ENCODE measurements at places on chromosomes 1 and 21.

- no peak for DNase-seq
Observed at GRCh38 chr1:225674381-225674780, 21.5 kb upstream of the ENAH start.

DNA sequence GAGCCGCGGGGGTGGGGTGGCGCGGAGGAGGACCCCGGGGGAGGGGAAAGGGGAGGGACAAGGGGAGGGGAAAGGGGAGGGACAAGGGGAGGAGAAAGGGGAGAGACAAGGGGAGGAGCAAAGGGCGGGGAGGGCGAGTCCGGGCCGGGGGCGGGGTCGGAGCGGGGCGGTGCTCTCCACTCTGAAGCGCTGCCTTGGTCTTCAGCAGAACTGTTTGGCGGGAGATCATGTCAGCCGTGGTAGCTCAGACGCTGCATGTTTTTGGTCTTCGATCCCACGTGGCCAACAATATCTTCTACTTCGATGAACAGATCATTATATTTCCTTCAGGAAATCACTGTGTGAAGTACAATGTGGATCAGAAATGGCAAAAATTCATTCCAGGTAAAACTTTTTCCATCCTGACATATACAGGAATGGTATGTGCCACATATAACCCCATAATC is 420 bp downstream of the CFAP57 start:
- DNase-seq, result peak; percentile 86

GRCh38 chr1:177130451-177130945 is 34.0 kb downstream of the ASTN1 start:
- no peak for DNase-seq

DNA sequence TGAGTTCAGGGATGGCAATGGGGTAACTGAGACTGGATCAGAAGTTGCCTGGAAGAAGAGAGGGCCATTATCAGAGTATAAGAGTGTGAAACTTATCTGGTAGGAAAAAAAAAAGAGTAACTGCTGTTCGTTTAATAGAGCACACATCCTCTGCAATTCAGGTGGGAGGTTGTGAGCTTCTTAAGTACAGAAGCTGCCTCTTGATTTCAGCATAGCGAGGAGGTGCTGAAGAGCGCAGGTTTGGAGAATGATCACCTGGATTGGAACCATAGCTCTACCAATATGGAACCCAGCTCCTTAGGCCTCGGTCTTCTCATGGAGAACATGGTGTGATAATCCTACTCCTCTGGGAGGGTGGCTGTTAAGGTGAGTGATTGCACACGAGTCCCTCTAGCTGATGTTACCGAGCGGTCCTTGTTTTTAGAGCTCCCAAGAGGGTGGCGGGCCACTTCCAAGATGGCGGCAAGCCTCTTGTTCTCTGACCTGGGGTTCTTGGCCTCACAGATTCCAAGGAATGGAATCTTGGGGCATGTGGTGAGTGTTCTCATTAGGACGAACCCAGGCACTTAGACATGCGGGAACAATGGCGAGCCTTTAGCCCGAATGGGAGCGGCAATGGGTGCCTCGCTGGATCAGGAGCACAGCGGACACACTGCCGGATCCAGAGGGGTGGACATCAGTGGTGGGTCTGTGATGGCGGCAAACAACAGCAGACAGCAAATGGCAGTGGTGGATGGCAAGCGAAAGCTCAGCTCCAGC is 3.3 kb upstream of the MX1 start:
- DNase-seq, result no peak

DNA sequence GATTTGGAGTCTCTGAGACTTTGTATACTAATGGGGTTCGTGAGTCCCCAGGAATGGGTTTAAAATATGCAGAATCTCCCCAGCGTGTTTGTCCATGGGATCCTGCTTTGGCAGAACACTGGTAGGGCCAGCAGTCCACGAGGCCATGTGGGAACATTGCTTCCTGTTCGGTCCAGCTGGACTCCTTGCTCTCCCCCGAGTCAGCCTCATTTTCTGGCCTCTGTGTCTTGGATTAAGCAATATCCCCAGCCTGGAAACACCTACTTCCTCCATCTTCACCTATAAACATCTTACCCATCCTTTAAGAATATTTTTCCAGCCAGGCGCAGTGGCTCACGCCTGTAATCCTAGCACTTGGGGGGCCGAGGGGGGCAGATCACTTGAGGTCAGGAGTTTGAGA is 142.4 kb downstream of the NAV1 start:
- no peak for DNase-seq

- DNase-seq, result no peak
Observed at GRCh38 chr1:156172696-156173470, 19.5 kb downstream of the SEMA4A start.

- DNase-seq, result no peak
Observed at GRCh38 chr21:25776440-25776839, 41.7 kb downstream of the GABPA start.

- no peak for DNase-seq
Observed at GRCh38 chr21:44017601-44018000, 5.5 kb downstream of the TRAPPC10 start.

- no peak for DNase-seq
Observed at GRCh38 chr1:92933459-92933858, 27.8 kb downstream of the DIPK1A start.

- DNase-seq, result no peak
Observed at GRCh38 chr1:19477284-19478249, 7.8 kb downstream of the CAPZB start.

DNA sequence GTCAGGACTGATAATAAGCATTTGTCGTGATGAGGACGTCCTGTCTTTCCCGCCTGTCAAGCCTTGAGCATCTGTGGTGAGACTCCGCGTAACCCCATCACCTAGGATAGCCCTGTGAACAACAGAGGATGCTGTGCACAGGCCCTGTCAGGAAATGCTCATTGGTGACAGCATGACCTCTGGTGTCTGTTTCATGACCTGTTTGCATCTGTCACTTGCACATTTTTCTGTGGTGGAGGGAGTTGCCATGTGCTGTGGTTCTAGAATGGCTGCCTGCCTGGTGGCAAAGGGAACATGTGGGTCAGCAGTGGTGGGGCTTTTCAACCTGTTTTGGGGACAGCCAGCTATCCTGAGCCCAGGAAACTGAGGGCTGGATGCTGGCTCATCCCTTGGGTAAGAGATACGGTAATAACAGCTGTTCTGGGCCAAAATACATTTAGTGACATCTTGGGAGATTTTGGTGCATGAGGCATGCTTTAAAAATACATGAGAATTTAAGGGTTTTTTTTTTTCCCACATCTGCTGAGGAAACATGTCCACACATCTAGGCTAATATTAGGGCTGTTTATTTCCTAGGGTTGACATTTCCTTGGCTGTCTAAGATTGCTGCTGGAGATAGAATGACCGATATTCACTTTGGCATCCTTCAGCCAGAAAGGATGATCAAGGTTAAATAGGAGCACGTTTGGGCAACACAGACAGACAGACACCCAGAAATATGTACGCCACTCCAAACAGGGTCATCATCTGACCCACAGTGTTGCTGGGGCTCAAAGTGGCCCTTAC is 52.9 kb downstream of the KCNC4 start:
- peak; percentile 39 for DNase-seq

DNA sequence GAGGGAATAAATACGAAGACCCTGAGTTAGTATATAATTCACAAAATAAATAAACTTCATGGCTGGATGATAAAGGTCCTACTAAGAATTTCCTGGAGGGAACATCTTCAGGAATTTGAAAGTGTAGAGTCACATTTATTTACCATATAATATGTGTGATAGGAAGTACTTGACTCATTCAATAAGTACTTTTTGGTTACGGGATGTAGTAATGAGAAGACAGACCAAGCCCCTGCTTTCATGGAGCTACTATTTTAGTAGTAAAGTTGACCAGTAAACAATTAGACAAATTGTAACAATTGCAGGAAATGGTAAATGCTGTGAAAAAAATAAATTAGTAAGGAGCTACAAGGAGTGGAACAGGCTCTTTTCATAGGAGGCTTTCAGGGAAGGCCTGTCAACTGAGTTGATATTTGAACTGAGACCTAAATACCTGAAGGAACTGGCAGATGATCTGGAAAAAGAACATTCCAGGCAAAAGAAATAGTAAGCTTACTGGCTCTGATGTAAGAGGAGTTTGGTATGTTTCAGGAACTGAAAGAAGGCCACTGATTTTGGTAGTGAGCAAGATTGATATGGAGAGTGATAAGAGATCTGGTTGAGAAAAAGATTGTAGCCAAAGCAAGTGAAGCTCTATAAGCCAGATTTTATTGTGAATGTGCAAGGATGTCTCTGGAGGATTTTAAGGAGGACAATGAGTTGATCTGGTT is 36.2 kb downstream of the CAMSAP2 start:
- no peak for DNase-seq

GRCh38 chr1:98975810-98976209 is 28.9 kb downstream of the PLPPR5 start:
- no peak for DNase-seq

GRCh38 chr1:195740862-195741261 is 867.4 kb downstream of the KCNT2 start:
- DNase-seq, result peak; percentile 35
